ENCODE measurements at places on chromosomes 1 and 21.

DNA sequence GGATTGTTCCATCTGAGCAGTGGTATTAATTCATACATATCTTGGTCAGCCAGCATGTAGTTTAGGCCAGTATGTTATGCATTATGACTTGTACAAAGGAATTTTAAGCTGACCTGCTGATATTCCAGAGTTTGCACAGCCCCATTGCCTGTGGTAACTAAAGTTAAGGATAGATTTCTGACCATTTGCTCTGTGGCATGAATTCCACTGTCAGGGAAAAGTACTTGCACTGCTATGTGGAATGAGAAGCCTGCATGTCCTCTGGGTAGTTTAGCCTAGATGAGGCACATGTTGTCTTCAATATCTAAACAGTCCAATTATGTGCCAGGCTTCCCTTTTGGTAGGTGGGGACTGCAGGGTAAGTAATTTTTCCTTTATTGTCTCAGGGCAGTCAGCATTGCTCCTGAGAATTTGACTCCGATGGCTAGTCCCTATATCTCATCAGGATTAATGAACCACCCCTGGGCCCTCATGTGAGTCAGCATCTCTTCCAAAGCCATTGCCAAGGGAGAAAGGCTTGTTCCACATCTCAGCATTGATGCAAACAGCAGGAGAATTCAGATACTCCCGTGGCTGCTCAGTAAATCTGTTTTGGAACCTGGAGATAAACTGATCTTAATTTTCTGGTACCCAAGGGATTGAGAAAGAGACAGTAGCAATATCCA, 30.2 kb downstream of the NEK7 start:
- no peak for DNase-seq

GRCh38 chr1:40379785-40380452, 6.4 kb downstream of the SMAP2 start:
- DNase-seq: no peak

DNA sequence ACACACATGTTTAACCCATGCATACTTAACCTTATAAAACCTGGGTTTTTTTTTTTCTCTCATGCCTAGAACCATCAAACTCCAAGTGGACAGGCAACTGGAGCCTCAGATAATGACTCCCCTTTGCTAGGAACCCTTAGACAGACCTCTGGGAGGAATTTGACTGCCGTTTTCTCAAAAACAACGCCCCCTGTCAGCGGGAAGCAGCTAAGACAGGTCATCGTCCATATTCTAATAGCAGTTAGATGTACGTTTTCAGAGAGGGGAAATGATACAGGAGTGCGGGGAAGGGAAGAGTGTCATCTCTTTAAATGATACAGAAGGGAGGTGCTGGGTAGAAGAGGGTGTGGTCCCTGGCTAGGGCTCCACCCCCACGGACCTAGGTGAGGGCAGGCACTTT, 34.7 kb downstream of the LRRC3 start:
- DNase-seq: no peak

GRCh38 chr21:23633447-23633940, 1973.8 kb downstream of the MRPL39 start:
- no peak for DNase-seq

- DNase-seq: no peak
Measured at GRCh38 chr1:208234721-208235120, 9.5 kb downstream of the PLXNA2 start.

DNA sequence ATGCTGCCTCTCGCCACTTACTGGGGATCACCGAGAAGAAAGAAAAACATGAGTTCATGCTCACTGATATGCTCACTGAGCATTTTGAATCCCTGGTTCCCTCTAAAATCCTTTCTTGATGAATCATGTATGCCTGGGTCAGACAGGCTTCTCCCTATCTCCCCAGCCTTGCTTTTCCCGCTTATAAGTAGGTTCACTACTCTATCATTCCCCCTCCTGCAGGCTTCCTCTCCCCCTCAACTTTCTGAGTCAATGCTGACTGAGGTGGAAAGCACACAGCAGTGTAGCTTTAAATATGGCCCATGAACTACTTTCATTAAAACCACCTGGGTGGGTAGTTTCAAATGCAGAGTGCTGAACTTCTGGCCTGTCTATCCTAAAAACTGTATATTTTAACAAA, 41.7 kb downstream of the FMO4 start:
- DNase-seq: no peak

- no peak for DNase-seq
Measured at GRCh38 chr21:33197496-33197895, 32.2 kb upstream of the IFNAR2 start.

- no peak for DNase-seq
Measured at GRCh38 chr1:89771991-89772560, 48.8 kb upstream of the LRRC8D start.

DNA sequence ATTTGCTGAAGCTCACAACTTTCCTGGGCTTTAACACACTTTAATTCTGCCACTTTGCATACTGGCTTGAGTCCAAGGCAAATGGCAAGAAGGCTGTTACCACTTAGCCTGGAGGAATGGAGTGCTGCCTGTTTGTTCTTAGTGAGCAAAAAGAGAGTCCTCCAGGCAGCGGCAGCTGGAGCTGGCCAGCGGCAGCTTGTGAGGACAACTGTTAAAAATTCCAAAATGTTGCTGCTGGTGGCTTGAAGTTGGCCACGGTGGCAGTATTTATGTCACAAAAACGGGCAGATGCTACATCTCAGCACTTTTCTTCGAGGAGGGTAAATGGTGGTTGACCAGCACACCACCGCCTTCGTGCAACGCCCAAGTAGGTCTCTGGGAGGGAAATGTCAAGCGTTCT, 27.3 kb downstream of the STPG1 start:
- no peak for DNase-seq

DNA sequence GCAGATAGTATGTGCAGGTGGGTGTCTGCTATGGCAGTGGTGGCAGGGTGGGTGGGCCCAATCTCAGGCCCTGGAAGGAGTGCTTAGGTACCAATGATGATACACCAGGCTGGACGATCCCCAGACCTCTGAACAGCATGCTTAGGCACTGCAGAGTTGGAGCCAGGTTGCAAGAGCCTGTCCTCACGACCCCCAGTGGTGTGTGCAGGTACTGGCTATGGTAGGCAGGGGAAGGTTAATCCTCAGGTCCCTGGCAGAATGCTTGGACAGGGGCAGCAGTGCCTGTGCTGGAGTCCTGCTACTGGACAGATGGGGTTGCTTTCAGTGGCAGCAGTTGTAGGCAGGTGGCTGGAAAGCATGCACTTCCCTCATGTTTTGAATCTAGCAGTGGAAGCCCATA, 100.5 kb upstream of the NEK7 start:
- DNase-seq: peak; percentile 18

DNA sequence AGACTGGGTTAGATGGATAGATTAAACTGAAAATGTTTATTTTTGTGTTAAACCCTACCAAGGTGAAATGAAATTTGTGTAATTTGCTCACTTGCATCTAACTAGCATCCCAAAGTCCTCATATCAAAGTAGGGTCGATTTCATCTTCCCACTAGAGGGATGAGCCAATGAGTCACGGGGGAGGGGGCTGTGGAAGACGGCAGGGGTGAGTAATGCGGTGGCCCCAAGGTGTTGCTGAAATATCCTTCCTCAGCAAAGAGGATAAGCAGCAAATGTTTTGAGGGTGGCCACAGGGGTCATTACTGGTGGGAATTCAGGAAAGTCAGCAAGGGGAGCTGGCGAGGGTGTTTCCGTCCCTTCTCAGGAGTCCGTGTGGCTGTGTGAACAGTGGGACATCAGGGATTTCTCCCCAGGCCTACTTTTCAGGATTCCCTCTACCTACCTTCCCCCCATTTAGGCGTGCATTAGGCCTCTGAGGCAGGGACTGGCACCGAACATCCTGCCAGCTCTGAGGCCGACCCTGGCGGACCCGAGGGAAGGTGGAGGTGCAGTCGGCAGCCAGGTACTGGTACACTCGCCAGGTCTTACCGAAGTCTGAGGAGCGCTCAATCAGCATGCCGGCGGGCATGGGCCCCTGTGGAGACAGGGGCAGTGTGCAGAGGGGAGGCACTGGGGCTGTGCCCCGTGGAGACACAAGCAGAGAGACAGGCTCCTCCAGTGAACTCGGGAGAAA, 18.1 kb downstream of the LAMB3 start:
- no peak for DNase-seq

Measured in stimulated activated naive CD8-positive, alpha-beta T cell treated with anti-CD3 and anti-CD28 coated beads, Interleukin-15, Interleukin-2, amounts not matched to agents 100 U/mL and 50 U/mL, for 24 hours (primary cell).